Glomerular endothelial cell (primary cell): ENCODE measurements at places on chromosomes 5 and 9.

DNA sequence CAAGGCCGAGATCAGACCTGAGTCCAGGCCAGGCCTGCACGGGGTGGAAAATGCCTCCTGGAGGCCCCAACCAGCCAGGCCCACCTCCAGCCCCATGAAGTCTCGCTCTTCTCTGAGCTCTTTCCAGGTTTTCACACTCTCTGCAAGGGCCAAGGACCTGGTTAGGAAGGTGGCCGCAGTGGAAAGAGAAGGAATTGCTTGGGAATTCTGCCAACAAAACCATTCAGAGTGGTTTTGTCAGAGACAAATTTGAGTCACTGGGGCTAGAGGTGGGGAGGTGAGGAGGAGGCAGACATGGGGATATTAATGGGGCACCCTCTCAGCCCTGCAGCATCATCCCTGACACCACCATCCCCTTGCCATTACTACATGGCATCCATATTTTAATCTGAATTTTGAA lies 261.0 kb downstream of the ROR2 start:
- DNase-seq, result no peak

DNA sequence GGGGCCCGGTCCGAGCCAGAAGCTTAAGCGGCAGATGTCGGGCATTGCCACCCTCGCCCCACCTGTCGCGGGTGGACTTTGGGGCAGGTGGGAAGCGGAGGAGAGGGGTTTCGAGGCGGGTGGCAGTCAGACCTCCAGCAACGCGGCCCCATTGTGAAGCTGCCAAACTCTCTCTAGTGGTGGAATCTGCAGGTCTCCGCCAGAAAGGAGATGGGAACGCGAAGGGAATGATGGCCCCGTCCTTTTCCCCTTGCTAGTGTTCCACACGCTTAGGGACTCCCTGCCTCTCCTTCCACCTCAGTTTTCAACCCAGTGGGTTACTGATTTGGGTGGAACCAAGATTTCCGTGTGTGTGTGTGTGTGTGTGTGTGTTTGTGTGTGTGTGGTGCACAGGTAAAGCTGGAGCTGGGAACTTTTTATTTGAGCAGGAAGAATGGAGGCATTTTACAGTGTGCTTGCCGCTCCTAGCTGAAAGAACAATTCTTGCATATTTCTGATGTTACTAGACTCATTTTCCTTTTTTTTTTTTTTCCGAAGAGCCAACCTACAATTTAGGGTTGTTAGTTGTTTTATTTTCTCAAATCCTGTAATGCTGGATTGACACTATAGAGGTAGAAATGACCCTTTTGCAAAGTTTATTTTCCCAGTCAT lies 1.3 kb downstream of the MACIR start:
- DNase-seq, result no peak

DNA sequence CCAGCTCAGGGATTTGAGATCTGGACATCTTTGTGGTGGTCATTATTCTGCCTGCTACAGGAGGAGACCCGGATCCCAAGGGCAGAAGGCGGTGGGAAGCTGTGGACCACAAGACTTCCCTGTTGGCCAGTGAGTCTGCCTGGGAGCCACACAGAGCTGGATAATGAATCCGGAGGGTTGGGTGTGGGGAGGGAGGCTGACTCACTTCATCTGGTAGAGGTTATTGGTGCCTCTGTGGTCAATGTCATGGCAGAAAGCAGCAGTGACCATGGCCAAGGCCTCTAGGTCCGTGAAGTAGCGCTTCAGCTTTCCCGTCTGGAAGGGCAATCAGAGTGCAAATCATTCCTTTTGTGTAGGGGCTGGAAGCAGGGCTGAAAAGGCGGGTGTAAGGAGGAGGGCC lies 58.5 kb downstream of the PDE6A start:
- DNase-seq, result no peak

GRCh38 chr5:41621420-41621819 lies 111.0 kb upstream of the PLCXD3 start:
- DNase-seq, result no peak

DNA sequence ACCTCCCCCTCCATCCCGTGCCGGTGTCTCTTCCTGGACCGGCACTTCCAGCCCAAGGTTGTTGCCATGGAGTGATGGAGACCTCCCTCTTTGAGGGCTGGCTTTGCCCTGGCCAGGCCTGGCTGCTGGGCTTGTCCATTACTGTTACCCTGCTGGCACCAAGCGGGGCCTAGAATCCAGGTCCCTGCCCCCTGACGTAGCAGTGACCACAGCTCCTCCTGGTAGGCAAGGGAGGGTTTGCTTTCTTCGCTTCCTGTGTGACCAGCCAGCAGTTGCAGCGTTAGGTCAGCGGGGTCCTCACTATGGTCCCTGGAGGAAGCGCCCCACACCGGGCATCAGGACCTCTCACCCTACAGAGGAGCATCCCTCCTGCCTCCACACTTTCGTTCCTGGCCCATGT lies 146.7 kb upstream of the COL5A1 start:
- DNase-seq, result no peak

GRCh38 chr5:177426566-177427210 lies at the start of gene GRK6:
GRK6 (plus strand) TSS chr5:177426676; CDS start chr5:177426846, 170 bp downstream.
- DNase-seq, result no peak

- DNase-seq, result no peak
Observed at GRCh38 chr5:144205141-144205551, 34.5 kb downstream of the KCTD16 start.

DNA sequence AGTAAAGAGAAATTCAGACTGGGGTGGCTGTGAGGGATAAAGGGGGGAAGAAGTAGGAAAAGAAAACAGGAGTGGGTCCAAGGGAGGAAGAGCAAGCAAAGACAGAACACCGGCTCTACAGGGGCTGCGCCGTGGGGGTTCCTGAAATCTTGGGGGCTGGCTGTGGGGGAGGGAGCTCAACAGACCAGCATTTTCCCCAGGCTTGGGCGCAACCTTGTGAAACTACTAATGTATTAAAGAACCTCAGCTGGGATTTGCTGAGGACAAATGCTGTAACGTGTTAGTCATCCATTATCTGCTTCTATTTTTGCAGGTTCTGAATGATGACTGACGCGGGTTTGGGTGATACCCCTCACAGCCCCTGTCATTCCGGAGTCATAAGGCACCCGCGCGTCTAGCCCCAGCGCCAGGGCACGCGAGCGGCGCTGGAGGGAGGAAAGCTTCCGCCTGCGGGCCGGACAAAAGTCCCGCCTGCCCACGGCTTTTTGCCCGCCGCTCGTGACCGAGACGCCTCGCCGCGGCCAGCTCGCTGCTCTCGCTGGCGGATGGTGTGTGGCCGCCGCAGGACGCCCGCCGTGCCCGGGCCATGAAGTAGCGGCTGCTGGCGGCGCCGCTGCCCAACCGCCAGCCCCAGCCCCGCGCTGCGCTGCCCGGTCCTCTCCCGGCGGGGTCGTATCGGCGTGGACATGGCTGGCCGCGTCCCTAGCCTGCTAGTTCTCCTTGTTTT lies 110.6 kb downstream of the PAM start:
- DNase-seq, result no peak

DNA sequence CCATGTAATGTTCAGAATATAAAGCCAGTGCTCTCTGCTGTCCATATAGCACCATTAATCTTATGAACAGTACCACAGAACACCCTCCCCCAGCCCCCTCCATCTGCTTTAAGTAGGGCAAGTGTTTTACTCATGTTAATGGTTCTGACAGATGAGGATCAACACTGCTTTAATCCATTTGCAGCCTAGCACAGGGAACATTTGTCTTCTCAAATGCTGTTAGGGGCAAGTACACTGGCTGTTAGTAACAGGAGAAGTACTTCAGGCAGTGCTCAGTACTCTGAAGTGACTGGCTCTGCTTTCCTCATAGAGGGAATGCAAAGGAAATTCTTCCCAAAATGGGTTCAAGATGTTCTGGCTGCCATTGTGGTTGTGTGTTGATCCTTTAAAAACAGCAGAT lies 202.6 kb downstream of the DCP2 start:
- DNase-seq, result no peak

DNA sequence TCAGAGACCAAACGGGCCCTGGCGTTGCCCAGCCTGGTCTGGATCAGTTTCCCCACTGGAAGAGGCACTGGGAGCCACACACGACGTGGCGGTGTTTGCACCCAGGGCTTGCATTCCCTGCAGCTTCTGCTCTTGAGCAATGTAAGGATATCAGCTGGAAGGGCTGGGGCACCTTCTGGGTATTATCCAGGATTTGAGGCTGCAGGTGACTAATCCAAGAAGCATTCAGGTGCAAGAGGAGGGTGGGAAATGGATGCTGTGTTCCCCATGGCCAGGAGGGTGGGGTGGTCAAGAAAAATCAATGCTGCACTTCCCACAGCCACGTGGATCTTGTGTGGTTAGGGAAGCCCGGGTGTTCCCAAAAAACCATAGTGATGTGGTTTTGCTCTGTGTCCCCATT lies 430.9 kb downstream of the IRX2 start:
- no peak for DNase-seq
